Forelimb muscle (tissue), 1 donor: ENCODE measurements at places on chromosomes 6 and 20.

GRCh38 chr6:56758553-56758952 lies 115.9 kb upstream of the DST start:
- no peak for DNase-seq

- no peak for DNase-seq
Measured at GRCh38 chr6:150866991-150867501, 1.5 kb downstream of the MTHFD1L start.

DNA sequence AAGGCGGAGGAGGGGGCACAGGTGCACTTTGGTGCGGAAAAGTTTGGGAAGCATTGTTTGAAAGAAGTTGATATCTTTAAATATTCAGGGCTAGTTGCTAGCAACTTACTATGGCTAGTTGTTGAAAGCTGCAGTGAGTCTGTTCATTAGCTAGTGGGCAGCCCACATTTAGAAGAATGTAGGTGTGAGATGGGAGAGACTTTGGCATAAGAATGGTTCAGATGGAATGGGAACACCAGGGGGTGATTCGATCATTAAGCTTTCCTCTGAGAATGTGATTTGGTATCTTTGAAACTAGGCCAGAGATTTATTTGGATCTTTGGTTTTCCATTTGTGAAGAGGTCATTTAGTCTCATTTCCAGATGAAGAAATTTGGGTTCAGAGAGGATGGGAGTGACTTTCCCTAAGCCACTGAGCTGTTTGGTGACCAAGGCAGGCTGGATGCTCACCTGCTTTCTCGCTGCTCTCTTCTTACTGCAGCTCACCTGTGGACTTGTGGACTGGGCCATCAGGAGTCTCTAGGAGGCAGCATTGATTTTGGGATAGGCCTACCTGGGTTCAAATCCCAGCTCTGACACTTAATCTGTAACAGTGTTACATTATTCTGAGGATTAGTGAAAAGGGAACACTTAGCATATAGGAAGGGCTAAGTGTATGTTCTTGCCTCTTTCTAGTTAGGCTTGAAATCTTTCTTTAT lies 62.9 kb downstream of the CARMIL1 start:
- no peak for DNase-seq

DNA sequence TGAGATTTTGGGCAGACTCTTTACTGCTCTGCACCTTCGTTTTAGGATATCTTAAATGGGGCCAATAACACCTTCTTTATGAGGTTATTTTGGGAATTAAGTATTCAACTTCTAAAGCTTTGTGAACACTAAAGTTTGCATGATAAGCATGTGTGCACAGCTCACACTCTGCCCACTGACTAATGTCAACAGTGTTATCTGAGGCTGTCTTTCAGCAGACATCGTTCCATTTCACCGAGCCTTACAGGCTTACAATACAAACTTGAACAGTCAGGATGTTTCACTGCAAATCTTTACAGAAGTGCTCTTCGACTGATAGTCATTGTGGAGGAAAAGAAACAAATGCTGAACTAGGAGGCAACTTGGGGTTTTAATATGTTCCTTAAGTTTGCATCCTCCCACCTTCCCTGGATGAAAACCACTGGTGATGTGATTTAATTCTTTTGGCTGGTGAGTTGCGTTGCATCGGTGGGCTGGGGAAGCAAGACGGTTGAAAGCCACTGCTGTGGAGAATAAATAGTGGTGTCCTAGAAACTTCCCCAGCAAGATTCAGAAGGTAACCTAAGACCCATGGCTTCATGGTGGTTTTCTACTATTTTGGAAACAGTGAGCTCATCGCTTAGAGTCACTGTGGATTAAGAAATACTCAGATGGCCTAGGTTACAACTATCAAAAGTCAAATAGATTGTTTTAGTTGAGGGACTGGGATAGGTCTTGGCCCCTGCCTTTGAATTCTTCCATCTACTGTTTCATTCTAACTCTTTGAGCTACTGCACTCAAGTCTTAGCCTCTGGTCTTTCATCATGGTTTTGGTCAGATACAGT lies 167.2 kb upstream of the MAP3K7 start:
- DNase-seq: no peak

DNA sequence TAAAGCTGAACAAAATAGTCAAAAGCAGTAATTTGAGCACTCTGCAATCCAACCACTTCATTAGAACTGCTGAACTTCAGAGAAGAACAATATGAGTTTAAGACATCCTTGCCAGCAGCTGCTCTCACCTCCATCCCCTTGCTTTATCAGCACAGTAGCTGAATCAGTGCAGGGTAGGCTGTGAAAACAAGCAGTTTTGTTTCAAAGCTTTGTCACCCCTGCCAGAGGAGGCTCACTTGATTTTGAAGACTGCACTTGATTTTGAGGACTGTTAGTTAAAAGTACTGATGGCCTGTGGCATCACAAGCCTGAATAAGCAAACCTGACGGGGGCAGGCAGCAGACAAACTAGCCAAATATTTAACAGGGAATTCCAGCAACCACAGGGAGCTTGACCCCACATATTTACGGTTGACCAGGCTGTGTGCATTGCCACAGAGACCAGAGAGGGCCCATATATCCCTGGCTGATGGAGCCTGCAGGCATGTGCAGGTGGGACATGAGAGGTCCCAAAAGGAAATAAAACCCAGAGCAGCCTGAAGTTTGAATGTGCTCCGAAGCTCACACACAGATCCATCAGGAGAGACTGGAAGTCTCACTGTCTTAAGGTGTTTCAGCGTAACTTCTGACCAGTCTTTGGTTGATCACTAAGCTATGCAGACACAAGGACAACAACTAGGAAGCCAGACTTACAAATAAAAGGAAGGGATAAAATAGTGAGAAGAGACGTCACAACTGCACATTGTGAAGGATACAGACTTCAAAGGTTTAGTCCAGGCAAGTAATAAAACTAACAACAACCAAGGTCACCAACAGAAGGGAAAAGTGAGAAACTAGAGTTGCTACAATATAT lies 97.4 kb downstream of the PDSS2 start:
- no peak for DNase-seq

- DNase-seq: no peak
Measured at GRCh38 chr6:89792881-89793280, 26.7 kb downstream of the MDN1 start.

DNA sequence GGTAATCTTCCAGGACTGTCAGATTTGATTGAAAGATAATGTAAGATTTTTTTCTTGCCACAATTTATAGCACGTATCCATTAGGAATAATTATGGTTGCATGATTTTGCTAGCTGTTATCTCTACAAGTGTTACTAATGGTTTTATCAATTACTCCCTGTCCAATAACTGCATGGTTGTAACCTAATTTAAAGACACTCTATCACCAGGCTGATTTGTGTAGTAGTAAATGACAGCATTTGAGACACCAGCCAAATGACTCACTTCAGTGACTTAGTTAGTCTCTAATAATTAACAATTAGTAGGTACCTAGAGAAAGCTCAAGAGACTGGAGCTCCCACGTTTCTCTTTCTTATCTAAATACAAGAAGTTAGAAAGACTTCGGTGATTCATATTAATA lies 453.8 kb upstream of the POU3F2 start:
- no peak for DNase-seq

DNA sequence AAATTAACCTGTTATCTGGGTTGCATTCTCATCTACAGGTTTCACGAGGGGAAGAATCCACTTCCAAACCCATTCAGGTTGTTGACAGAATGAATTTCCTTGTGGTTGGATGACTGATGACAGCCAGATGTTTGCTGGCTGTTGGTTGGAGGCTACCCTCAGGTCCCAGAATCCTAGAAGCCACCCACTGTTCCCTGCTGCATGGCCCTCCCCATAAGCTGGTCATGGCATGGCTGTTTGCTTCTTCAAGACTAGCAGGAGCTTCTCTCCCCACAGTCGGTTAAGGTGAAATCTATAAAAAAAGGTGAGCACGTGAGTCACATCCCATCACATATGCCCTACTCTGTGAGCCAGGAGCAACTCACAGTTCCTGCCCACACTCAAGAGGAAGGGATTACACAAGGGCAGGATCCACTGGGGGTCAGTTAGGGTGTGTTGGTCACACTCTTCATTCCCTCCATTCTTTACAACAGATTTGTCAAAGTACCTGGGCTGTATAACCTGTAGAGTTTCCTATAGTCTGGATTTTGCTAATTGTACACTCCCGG lies 19.5 kb upstream of the RPS10 start:
- no peak for DNase-seq

DNA sequence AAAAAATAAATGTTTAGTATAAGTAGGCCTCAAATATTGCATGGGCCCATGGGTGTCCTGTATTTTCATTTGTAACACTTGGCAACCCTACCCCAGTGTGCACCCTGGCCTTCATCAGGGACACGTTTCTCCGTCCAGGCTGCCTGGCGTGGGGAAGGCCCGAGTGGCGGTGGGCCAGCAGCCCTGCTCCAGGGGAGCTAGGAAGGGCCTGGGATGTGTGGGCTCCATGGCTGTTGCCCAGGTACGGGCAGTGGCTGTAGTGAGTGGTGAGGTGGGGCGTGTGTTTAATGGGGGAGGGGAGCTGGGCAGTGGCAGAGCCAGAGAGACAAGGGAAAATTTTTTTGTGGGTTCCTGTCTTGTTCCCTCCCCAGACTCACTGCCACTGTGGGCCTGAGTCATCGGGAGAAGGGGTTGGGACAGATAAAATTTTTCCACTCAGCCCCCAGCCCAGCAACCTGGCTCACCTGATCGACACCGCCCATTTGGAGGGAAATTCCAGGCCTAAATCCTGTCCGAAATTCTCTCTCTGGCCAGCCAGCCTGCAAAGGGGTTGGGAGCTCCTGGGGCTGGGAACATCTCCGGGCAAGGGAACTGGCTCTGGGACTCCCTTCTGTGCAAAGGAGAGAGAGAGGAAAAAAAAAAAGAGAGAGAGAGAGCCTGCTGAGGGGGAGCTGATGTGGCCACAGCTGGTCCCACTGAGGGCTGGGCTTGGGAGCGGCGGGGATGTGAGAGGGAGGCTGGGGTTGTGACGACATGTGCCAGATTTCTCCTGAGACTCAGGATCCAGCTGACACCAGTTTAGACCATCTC lies 32.5 kb upstream of the VEGFA start:
- no peak for DNase-seq

GRCh38 chr6:73564578-73565345 lies 43.9 kb upstream of the EEF1A1 start:
- DNase-seq: no peak

GRCh38 chr20:13220904-13221297 lies at the start of gene ISM1:
Gene ISM1 (plus strand): TSS chr20:13221274. CDS start chr20:13221777, 503 bp downstream.
- DNase-seq: no peak

GRCh38 chr6:44253307-44254101 lies 3.8 kb downstream of the SLC35B2 start:
- no peak for DNase-seq

DNA sequence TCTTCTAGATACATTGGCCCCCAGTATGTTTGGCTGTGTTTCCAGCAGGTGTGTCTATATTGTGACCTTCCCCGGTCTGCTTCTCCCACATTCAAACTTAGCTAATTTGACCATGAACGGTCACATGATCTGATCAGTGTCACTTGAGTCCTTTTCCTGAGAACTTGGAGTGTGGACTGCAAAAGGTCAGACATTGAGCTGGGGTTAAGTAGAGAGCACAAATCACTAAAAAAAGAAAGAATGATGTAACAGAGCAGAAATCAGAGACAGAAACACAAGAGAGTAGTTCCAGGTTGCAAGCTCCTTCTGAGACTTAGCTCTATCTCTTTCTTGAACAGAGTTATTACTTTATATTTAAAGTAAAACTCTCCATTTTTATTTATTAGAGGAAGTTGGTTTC lies 733.9 kb downstream of the CBLN4 start:
- DNase-seq: no peak

DNA sequence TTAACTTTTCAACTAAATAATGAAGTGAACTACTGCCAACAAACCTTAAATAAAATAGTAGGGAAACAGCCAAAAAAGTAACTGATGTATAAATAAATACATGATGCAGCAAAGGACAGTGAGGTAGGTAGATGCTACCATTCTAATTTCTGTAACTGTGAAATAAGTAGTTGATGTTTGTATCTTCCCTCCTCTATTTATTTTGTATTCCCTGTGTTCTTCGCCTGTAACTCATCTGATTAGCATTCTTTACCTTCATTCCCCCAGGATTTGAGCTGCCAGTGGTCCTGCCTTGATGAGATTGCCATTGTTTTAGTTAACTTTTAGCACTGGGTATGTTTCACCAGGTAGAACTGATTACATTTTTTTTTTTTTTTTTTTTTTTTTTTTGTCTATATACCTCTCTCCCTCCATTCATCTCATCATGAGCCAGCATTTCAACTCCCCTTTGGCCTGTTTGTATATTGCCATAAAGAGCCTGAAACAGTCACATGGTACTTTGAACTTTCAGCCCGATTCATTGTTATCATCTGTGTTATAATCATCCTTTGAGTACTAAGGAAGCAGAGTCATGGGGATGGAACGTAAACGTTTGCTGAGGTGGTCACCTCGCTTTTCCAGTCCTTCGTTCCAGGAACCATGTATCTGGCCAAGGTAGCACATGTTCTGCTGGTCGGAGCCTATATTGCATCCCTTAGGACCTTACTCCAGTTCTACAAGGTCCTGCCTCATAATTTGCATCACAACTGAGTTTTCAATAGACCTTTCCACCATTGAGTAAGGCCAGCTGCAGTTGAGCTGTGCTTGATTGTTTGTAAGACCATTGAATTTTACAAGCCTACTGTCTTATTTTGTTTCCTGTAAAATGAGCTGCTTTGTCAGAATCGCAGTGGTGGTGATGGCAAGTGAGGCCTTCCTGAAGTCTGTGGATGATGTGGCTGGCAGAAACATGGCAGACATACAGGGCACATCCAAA lies 107.6 kb downstream of the JAG1 start:
- no peak for DNase-seq

- no peak for DNase-seq
Measured at GRCh38 chr6:76852776-76853175, 610.5 kb downstream of the HTR1B start.

GRCh38 chr6:6315660-6316059 lies 4.8 kb downstream of the F13A1 start:
- no peak for DNase-seq

DNA sequence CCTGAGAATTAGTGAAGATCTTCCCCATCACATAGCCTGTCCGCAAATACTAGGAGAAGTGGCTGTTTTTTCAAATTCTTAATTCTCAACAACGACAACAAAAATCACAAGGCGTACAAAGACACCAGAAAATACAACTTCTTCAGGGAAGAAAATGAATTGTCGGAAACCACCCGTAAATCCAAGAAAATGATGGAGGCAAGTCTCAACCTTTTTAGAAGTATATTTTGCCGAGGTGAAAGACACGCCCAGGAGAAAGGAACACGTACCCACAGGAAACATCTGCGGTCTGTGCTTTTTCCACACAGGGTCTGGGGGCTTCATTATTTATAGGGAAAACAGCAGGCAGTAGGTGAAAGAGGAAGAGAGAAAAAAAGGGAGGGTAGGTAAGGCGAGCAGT lies 223.9 kb upstream of the GGTLC1 start:
- DNase-seq: no peak

DNA sequence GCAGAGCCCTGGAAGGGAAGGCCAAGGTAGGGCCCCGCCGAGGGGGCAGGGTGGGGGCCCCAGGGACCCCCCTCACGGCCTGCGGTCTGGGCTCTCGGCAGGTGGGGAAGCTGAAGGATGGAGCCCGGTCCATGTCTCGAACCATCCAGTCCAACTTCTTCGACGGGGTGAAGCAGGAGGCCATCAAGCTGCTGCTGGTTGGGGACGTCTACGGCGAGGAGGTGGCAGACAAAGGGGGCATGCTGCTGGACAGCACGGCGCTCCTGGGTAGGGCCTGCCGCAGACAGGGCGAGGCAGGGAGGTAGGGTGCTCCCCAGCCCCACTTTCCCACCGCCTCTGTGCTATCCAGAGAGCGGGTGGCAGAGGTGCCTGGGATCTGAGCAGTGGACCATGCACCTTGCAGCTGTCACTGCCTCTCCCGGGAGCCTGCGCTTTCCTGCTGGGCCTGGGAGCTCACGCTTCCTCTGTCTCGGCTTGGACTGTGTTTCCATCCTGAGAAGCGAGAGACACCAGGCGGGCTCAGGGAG lies 83.1 kb downstream of the SYNJ2 start:
- no peak for DNase-seq

GRCh38 chr20:62745279-62745951 lies 36.8 kb downstream of the NTSR1 start:
- no peak for DNase-seq
